ENCODE measurements at places on chromosomes 12 and 14.

DNA sequence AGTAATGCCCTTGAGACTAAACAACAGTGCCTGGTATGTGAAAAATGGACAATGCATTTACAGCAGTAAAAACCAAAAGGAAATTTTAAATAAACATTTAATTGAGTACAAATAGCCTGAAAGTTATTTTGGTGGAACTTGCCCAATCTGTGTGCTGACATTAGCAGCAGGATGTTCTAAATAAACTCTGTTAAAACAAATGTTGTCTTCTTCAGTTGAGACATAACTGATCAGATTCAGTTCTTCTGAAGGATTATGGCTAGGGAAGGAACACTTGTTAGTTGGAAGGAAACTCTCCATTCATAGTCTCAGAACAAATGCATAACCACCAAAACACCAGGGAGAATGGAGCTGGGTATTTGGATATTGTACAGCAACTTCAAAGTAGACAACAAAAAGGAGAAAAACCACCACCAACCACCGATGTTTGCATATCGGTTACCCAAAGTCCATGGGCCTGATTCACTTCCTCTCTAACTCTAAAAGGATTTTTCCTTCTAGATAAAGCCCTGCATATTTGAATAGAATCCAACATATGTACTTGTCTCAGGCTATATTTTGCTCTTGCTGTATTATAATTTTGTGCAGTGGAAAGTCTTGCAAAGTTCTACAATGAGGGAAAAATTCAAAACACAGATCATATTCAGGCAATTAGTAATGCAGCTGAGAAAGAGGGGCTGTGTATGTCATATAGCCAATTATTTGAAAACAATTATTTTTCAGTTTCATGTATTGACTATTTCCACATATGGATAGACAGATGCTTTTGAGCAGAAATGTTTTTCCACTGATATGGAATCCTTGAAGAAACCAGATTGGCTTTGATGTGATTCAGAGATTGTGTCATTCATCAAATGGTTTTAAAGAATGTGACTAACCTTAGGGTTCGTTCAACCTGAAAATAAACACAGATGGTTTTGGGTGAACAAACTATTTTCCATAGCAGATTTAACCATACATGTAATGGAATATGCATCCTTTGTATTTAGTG is 152.2 kb upstream of the BMP4 start:
- DNase-seq: no peak

DNA sequence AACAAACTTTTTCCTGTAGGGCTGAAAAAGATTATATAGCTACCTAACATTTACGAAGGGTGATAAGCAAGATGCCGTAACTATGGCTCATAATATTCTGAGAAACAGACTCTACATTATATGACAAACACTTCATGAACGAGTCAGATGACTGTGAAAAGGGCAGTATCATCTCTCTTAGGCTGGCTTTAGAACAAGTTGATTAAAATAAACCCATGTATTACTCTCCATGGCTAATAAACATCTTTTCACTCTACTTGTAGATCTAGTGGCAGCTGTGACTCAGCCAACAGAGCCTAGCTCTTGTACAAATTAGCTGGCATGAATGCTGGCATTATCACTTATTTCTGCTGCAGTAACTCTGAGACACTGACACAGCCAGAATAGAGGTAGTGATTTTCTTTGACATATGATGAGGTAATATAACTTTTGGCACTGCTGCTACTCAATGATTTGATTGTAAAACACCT is 47.1 kb downstream of the SLC2A13 start:
- no peak for DNase-seq

DNA sequence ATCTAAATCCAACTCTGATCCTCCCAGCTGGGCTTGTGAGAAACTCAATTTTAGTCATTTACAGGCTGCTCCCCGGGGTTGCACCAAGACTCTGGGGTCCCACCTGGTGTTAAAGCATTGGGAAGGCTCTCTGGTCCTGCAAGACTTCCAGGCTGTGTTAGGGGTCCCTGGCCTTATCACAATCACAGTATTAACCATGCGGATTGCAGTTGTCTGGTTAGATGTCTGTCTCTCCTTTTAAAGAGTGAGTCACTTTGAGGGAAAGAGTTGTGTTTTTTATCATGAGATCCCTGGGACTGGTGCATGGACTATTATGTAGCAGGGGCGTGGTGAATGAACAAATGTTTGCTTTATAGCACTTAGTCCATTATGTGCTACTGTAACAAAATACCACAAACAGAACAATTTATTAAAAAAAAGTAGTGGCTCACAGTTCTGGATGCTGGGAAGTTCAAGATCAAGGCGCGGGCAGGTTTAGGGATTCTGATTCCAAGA is 531.4 kb downstream of the FUT8 start:
- DNase-seq: no peak

DNA sequence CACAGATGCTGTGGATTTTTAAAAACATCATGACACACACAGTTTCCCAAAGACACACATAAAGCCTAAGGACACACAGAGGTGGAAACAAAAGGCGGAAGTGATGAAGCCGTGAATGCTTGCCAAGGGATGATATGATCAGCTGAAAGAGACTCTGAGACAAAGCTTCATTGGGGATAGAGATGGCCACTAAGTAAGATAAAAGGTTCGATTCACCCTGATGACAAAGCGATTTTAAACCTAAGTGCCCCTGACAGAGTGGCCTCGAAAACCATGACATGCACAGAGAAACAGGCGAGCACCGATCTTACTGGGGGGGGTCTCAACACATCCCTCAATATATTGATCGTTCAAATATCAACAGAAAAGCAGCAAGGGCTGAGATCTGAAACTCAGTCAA is 20.3 kb upstream of the EIF5 start:
- DNase-seq: no peak

DNA sequence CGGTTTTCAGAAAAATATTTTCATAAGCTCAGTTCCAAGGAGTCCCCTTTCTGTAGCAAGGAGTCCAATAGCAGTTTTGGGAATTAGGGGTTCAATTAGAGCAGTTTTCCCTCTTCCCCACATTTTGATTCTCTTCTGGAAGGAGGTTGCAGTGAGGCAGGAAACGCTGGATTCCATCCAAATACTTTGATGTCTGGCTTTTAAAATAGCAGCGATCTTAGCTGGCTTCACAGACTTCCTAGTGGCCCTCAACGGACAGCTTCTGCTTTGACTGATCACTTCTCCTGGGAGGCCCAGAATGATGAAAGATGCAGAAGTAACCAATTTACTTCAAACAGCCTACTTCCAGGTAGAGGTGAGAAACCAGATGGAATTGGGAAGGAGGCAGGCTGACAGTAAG is 63.1 kb downstream of the C12orf75 start:
- DNase-seq: no peak

DNA sequence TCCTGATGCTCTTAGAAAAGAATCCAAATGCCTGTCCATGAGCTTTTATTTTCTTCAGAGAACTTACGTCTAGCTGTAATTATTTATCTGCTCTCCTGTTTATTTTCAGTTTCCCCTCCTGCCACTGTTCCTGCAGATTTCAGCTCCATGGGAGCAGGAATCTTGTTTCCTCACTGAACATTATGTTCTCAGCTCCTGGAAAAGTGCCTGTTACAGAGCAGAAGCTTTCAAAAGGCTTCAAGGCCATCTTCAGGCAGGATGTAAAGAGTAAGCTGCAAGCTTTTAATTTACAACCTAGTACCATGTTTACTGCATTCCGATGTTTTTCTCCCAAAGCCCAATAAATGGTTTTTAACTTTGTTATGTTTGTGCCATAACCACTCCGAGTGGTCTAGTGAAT is 98.4 kb upstream of the BTG1 start:
- DNase-seq: no peak

- DNase-seq: no peak
Observed at GRCh38 chr12:119911182-119911581, 34.1 kb upstream of the CIT start.

DNA sequence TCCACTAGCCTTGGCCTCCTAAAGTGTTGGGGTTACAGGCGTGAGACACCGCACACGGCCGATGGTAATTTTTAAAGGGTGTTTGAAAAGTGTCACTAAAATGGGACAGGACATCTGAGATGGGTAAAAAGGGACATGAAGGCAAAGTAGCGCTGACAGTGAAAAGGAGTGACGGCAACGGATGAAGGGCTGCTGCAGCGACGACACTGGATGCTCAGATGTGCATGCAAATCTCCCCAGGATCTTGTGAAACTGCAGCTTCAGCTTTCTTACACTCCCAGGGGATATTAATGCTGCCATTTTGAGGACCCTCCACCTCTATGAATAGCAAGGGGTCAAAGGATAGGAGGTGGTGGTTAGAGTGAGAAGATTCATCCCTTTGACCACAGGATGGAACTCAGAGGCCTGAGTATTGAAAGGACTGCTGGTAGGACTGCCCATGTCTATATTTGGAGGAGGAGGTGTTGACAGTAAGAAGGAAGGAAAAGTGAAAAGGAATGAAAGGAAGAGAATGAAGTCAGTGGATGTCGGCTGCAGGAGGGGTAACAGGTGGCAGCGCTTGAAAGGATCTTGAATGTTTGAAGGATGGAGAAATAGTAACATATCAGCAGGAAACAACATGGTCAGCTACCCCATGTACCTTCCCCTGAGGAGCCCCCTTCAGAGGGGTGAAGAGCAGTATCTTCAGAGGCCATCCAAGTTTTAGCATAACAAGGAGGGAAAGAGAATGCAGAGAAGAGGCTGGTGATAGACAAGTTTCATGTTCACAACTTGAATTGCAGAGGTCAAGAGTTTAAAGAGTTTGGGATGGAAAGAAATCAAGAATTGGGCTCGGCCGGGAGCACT is 37.1 kb downstream of the CLIP1 start:
- no peak for DNase-seq

DNA sequence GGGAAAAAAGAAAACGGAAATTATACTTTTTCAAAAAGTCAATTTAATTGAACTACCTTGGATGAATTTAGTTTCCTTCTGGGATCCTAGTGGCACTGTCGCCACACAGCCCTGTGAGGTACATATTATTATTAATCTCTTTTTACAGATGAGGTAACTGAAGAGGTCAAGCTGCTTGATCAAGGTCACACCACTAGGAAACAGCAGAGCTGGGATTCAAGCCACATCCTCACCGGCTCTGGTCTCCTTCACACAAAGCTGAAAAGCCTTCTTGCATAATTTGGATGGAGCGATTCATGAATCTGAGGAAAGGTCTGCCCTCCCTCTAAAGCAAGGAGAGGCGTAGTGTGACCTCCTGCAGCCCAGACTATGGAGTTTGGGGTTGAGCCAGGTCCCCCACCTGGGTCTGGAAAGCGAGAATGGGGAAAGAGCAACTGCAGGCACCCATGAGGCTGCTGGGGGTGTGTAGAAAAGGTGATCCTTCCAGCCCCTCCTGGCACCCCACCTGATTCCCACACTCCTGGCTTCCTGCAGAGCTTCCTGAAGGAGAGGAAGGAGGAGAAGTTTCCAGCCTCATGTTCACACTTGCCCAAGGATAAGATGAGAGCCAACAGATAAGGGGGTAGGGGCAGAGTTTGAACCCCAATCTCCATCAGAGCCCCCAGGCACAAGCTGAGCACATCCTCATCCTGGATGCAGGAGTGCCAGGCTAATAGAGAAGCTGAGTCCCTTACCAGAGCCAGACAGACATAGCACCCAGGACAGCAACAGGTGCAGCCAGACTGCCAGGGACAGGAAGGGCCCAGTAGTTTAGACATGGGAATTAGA is 3.9 kb upstream of the KRT79 start:
- no peak for DNase-seq

DNA sequence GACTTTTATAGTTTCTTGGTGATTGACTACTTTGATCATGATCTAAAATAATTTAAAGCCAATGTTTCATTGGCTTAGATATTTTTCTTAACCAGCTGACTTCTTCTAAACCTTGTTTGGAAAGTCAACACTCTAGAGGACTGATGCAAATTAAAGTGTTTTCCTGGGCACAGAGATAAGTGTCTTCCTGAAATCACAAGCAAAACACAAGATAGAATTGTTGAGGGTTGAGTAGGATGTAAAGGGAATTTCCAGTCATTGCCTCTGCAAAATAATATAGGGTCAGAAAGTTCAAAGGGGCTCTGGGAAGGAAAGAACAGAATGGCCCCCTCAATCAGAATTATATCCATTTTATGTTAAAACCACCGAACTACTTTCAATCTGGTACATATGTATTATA is 156.3 kb upstream of the LRIG3 start:
- DNase-seq: no peak

- DNase-seq: no peak
Observed at GRCh38 chr14:69137843-69138535, 14.9 kb downstream of the DCAF5 start.

GRCh38 chr14:103696070-103696402 is 19.2 kb downstream of the XRCC3 start:
- no peak for DNase-seq

DNA sequence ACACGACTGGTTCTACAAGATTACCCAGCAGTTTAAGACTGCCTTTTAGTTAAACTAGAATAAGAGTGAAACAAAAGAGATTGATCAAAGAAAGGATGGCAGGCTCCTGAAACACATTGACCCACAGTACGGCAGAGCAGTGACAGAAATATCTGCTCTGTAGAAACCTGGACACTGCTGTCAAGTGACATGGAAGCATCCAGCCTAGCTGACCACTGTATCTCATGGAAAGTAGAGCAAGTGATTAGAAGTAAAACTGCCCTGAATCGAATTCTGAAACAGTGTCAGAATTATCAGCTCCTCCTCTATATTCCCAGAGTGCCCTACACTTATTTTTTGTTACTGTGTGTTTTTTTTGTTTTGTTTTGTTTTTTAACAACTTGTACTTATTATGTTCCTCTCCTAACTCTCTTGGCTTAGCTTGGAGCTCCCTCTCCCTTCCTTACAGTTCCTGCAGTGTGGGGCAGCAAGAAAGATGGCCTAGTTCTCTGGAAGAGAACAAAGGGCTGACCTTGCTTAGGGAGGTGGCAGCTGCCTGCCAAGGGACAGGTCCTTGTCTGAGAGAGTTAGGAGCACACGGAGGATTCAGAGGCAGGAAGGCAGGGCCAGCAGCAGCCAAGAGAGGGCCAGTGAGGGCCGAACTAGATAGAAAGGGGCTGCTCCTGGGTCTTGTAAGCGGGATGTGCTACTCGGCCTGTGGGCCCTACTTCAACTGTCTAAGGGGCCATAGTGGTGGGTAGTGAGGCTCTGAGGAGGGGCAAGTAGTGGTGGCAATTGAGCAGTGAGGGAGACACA is 97.2 kb downstream of the PTPRR start:
- DNase-seq: no peak

All from stimulated activated effector memory CD8-positive, alpha-beta T cell treated with anti-CD3 and anti-CD28 coated beads, Interleukin-12 subunit alpha, Interleukin-12 subunit beta, amount 100 ng/mL, for 72 hours (primary cell).